Cerebellum (tissue), 4 donors: ENCODE measurements at places on chromosomes 4 and X. TPM values are rescaled to one million over a fixed set of nuclear protein-coding genes. Genes with fewer than 3 reads are reported as not detected.

DNA sequence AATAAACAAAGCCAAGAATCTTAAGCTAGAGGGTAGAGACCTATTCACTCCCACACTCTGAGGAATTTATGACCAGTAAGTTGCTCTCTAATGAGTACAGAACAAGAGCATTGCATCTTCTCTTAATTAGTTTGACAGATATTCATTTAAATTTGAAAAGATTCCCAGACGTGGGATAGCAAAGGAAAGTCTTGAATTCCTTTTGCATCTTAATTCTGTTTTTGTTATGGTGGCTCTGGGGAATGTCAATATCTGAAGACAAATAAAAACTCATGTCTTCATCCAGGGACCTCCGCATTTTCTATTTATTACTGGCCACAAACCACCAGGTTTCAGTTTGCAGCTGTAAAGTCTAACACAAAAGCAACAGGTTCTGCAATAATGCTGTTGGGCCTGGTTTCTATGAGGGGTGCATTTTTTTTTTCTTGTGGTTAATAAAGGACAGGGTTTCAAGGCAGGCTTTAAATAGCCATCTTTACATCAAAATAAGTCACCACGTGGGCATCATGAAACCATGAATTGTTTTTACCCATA lies 172.3 kb downstream of the SHROOM3 start:
- DNase-seq: no peak

DNA sequence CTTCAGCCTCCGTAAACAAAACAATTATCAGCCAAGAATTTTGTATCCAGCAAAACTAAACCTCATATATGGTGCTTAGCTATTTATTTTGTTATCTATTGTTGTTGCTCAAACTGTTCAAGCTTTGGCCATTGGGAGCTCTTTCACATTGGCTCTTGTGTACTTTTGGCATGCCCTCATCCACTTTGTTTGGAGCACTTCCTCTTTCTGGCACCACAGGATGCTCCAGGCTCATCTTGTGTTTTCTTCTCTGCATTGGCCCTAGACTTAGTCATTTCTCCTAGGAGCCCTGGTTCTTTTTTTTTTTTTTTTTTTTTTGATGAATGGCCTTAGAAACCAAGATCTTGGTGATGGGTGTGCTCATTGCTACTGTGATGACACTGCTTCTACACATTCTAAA lies 74.5 kb downstream of the DIPK2B start:
- no peak for DNase-seq

DNA sequence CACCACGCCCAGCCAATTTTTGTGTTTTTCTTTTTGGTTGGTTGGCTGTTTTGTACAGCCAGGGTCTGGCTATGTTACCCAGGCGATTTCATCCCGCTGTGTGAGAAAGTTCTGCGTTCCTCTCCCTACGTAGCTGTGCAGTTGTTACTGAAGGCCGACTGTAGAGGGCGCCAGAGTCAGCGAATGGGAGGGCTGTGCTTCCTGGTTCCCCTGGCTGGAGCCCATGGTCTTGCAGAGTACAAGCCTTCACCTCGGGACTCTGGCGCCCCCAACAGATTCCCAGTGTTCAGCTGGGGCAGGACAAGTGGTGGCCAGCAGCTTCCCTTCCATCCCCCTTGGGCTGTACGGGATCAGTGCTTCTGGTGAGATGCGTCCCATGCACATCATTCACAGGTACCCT lies 5.6 kb upstream of the CT45A1 start:
- no peak for DNase-seq

DNA sequence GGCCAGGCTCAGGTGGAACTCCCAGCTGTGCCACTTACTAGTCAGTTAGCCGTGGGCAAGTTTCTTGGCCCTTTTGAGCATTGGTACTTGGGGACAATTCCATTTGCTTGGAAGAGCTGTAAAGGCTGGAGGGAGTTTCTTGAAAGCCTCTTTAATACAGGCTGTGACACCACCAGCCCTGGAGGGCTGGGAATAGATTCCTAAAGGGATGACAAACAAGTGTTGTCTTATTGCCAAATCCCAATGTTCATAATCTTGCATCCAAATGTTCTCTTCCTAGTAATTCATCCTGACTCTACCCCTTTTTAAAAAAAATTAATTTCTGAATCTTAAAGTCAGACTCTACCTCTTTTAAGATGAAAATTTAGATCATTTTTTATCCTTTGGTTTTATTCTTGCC lies 14.6 kb upstream of the MED28 start:
- no peak for DNase-seq

The TMPRSS11A gene
- total RNA-seq: not detected
